ENCODE measurements at places on chromosomes 2 and 18.

DNA sequence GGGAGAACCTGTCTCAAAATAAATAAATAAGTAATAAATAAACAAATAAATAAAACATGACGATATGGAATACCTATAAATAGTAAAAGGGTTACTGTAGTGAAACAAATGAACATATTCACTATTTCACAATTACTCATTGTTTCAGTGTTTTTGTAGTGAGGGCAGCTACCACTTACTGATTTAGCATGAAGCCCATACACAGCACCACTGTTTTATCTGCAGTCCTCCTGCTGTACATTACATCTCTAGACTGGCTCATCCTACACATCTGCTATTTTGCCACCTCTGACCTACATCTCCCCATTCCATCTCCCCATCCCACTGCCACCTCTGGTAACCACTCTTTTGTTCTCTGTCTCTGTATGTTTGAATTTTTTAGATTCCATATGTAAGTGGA, 332.7 kb upstream of the SMIM21 start:
- no peak for DNase-seq

- no peak for DNase-seq
These were observed 144.6 kb upstream of the LYPD1 start for GRCh38 chr2:132814651-132815050.

DNA sequence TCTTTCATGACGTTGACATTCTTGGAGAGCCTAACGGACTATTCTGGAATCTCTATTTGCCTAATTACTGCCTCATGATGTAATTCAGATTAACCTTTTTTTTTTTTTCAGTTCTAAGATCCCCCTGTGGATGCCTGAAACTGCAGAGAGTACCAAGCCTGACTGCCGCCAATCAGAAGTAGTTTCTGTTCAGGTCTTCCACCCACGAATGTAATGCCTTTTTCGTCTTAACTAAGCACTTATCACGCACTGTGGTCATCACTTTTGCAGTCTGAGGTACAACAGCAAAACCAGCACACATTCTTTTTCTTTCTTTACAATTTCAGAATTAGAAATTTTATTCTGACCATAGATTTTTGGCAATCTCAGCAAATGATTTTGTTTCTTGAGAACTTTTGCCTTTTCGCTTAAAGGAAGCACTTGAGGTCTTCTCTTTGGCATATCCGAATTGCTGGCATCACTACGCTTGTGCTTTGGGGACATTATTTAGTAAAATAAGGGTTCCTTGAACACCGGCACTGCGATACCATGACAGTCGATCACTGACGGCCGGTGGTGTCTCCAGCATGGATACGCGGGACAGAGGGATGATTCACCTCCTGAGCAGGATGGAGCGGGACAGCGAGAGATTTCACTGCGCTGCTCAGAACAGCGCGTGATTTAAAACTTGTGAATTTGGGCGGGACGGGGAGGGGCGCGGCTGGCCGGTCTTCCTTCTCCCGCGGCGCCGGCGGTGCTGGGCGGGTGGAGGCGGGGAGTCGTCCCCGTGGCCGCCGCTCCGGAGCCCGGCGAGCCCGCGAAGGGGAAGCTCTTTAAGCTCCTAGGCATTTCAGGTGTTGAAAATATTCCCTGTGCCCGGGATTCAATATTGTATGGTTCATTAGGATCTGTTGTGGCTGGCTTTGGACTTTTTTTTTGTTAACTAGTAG, 32.0 kb upstream of the GPR55 start:
- DNase-seq, result no peak

GRCh38 chr2:75807992-75808391, 97.3 kb upstream of the GCFC2 start:
- DNase-seq, result no peak

- DNase-seq, result no peak
These were observed 222.2 kb downstream of the CYP26B1 start for GRCh38 chr2:71925268-71926088.

DNA sequence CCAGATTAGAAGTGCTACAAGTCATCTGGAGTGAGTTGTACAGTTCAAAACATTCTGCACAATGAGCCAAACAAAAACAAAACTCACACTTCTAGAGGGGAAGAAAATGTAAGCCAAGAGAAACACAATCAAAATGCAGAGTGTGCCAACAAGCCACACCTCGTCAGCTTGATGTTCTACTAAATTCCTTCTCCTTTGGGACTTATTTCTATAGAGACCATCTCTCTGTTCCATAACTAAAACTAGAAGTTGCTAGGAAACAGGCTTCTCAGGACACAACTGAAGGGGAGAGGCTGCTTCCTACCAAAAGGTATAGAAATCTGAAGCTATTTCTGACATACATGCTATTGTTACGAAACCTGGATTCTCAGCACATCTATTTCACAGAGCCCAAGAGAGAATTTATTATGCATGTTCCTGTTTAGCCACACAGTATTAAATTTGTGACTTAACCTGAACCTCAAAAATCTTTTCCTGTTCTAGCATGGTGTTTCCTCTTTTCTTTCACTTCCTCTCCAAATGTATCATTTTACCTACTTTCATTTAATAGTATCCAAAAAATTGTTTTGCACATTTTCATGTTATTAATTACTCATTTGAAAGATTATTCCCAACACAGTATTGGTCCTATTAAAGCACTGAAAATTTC, 211.4 kb upstream of the CCDC150 start:
- DNase-seq, result no peak

GRCh38 chr2:149422337-149422990, 92.1 kb downstream of the LYPD6 start:
- DNase-seq, result no peak

GRCh38 chr2:9420495-9420894, 2.8 kb downstream of the ITGB1BP1 start:
- no peak for DNase-seq

DNA sequence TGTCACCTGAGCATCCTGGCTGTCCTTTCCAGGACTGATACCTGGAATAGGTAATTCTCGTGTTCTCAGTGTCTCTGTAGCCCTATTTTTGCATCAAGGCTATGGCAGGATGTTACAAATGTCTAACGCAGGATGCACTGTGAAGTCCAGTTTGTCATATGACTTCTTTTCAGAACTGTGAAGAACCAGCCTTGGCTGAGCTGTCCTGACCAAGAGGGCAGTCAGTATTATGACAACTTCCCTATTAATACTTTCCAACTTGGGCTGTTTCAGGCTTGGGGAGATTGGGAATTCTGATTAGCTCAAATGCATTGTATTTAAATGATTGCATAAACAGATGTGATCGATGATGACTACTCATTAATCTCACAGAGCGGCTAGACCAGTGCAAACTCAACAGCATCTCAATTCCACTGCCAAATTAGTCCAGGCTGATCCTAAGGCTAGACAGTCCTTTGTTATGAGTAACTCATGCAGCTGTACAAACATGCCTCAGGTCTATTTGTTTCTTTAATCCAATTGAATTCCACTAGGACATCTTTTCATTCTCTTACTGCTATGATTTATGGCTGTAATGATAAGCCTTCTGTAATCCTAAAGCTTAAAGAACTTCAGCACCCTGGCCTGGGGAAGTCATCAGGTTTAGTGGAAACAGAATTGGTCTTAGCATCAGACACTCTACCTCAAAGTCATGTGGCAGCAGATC, 331.6 kb downstream of the KCNS3 start:
- no peak for DNase-seq

DNA sequence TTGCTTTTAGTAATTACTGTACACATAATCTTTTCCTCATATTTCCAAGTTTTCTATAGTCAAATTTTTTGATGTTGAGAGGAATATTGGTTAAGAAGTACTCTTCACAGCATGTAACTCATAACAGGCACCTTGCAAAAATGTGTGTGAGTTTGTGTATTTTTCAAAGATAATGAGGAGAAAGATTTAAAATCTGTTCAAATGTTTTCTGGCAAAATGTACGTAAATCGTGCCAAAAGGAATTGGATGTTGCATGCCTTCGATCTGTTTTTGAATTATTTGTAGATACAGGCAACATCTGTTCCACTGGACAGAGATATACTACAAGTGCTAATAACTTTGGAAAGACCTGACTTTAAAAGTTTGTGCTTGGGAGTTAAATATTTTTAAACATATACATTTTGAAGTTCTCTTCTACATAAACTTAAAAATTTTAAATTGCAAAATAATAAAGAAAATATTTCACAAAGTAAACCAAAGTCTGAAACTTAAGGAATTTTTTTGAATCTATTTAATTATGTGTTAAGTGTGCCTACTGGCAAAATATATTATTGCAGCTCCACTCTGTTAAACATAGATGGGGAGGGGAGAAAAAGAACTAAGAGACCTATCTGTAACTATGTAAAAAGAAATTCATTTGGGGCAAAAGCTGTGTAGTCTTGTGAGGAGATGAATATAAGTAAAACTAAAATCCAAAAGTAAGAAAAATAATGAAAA, 133.5 kb upstream of the UBE2E3 start:
- DNase-seq, result no peak

- DNase-seq, result no peak
These were observed 43.7 kb downstream of the PRELID3A start for GRCh38 chr18:12451428-12451827.

DNA sequence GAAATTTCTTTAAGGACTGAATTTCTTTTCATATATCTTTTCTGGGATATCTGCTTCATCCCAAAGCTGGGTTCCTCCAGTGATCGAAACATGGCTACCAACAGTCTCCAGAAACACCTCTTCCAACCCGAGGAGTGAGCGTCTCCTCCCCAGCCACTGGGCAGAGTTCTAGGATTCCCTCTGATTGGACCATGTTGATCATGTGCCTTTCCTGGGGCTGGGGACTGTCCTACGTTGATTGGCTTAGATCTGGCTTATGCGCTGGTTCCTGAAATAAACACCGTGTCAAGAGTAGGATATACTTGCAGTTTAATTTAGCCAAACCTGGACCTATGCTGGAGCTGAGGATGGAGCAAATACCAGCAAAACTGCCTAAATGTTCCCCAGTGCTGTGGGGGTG, 55.5 kb upstream of the SLC16A14 start:
- DNase-seq, result no peak

GRCh38 chr2:17413036-17413435, 105.2 kb downstream of the RAD51AP2 start:
- no peak for DNase-seq

GRCh38 chr2:121778741-121779487, 23.5 kb downstream of the TSN start:
- no peak for DNase-seq

DNA sequence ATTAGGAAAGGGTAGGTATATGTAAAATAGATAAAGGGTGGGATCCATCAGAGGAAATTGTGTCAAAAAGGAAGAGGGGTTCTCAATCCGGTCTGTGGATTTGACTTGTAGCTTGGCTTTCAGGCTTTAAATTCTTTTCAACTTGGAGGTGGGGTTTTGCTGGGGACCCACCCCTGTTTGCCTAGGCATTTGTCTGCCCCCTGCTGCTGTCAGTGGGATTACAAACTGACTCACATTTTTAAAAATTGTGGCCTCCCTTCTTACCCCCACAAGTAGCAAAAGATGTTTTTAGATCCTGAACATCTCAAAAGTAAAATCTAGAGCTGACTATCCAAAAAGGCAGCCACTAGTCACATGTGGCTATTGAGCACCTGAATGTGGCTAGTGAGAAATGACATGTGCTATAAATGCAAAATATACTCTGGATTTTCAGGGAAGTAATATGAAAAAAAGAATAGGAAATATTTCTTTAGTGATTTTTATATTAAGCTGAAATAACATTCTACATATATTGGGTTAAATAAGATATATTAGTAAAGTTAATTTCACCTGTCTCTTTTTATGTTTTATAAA, 178.9 kb downstream of the GFPT1 start:
- no peak for DNase-seq

DNA sequence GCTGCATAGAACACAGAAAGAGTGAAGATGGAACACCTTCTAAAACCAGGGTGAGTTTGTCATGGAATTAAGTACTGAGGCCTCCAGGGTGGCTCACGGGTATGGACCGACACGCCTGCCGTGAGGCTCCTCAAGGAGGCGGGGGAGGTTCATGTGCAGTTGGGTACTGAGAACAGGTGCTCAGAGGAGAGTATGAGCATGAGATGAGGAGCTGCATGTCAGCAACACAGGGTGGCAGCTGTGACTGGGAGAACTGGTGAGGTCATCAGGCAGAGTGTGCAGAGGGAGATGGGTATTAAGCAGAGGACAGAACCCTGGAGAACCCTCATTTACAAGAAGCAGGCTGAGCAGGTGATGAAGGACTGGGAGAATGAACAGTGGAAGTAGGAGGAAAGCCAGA, 63.2 kb upstream of the KLHL29 start:
- no peak for DNase-seq

GRCh38 chr18:12976305-12976704, 14.9 kb upstream of the CEP192 start:
- DNase-seq, result no peak

GRCh38 chr18:25724997-25725396, 365.4 kb downstream of the SS18 start:
- DNase-seq, result no peak

DNA sequence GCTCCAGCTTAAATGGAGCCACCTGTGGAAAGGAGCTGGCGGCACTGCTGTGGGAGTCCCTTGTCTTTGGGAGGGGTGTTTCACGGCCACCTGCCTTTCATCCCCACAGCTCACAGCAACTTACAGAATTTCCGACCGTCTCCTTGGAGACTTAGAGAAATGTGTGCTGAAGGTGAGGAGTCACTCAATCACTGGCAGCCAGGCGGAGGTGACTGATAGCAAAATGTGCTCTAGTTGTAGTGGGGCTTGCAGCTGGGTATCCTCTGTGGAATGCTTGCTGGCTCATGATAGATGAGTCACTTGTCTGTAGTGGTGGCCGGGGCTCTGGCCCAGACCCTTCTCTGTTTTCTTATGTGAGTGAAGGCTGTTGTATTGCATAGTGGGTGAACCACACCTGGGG, 110.7 kb downstream of the SH3RF3 start:
- no peak for DNase-seq

GRCh38 chr2:192206399-192206798, 11.7 kb upstream of the TMEFF2 start:
- no peak for DNase-seq

DNA sequence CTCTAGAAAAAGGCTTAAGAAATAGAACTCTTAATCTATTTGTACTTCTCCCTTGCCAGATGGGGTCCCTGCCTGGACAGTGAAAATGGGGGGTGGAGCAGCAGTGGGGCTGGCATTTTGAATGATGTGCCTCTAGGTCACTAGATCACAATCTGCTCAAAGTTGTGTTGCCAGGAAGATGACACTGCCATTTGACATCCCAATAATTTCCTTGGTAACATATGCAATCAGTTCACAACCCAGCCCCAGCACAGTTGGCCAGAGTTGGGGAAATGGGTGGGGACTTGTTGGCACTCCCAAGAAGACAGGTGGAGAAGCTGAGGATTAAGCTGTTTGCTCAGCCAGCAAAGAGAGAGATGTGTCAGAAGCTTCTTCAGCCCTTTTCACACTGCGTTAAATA, 558.3 kb upstream of the KLHL29 start:
- no peak for DNase-seq

All from NCI-H2107 (cell line).